ENCODE measurements at places on chromosomes 1 and 21.

- peak; percentile 33 for DNase-seq
These were observed 91.0 kb upstream of the KCNA3 start for GRCh38 chr1:110765640-110766335.

DNA sequence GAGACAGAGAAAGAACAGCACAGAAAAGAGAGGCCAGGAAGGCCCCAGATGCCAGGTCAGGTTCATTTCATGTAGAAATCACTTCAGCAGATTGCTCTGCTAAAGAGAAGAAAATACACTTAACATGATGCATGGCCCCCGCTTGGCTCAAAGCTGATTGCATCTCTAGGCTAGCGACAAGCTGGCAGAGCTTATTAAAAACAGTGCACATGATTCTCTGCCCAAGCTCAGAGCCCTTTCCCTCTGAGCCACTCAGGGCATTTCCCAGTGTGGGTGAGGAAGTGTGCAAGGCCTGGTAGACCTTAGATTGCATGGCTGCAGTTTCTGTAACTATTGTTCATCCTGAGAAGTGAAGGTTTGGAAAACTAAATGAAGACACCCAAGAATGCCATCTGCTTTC lies 3.3 kb upstream of the CAPN9 start:
- DNase-seq = no peak

DNA sequence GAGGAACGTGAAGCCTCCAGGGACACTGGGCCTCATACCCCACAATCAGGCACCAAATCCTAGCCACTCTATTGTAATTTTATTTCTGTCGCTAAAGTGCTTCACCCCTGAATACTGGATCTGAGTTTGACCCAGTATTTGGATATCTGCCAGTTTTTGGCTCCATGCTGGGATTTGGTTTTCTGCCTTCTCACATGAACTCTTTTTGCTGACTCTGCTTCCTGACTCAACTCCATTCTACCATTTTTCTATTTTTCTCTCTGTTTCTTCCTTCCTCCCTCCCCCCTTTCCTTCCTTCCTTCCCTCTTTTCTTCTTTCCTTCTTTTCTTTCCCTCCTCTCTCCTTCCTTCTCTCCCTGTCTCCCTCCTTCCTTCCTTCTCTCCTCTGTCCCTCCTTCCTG lies 151.3 kb upstream of the GJB5 start:
- DNase-seq = peak; percentile 6

GRCh38 chr1:38697387-38697786 lies 162.2 kb downstream of the RRAGC start:
- DNase-seq = no peak

GRCh38 chr1:13590486-13590885 lies 6.9 kb downstream of the PDPN start:
- no peak for DNase-seq

GRCh38 chr1:45957684-45958083 lies 154.3 kb downstream of the MAST2 start:
- DNase-seq = no peak

DNA sequence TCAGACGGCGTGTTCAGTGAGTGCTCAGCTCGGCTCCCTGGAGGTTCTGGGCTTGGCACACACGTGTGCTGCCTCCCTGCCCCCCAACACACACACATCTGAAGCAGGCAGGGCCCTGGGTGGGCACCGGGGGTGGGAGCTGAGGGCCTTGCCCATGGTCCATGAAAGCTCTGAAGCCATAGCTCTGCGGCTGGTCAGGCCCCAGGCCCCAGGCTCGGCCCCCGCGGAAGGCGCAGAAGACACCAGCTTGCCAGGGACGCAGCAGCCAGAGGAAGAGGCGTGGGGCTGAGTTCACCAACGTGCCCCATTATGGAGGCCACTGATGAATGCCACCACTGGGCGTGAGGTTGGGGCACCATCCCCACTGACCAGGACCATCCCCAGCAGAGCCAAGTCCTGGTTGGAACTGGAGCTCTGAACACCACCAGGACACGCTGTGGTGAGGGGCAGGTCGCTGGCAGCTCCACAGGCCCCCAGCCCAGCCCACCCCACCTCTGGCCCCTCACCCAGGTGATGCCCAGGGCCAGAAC lies 4.2 kb downstream of the AURKAIP1 start:
- DNase-seq = no peak

DNA sequence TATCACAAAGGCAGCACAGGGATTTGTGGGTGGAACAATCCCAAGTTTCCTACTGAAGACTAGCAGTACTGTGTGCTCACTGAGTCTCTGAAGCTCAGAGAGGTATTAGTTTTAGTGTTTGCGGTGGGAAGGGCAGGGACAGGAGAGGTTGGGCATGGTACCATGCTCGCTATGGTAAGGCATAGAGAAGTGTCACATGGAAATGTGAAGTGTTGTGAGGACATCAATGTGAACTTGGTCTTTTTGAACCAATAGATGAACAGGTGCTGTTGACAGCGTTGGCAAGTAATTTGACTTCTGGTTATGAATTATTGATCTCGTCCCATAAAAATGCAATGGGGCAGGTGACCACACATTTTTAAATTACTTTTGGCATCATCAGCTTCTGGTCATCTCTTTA lies 55.8 kb upstream of the ADAMTS1 start:
- DNase-seq = no peak

- no peak for DNase-seq
These were observed 479.9 kb upstream of the PLXNA2 start for GRCh38 chr1:208724079-208724478.

- no peak for DNase-seq
These were observed 38.7 kb downstream of the SNX7 start for GRCh38 chr1:98700228-98700627.

DNA sequence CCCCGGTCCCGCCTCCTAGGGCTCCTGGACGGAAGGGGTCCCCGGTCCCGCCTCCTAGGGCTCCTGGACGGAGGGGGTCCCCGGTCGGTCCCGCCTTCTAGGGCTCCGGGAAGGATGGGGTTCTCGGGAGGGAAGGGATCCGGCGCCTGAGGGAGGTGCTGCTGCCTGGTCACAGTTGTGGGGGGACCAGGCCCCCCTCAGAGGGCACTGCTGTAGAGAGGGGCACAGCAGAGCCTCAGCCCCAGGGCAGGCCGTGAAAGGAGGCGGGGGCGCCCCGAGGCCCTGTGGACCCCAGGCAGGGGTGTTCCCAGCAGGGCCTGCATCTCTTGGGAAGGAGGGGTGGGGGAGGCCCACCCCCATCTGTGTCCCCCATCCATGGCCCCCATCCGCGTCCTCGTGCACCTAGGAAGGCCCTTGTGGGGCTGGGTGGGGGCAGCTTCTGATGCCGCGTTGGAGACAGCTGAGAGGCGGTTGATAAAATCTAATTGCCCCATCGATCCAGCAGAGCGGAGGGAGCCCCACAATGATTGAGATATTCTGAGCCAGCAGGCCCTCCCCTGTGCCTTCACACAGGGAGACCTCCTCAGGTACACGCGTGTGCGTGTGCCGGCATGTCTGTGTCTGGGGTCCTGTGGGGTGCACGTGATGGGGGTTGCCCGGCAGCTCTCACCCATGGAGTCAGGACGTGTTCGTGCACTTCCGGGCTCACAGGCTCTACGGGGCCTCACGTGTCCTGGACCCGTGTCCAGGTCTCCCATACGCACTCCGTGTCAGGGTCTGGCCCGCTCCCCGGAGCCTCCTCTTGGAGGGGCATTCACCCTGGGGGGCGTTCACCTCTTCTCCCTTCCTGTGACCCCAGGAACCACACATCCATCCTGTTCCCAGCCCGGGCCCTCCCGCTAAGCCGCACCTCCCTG lies 12.9 kb downstream of the SAMD11 start:
- DNase-seq = no peak

DNA sequence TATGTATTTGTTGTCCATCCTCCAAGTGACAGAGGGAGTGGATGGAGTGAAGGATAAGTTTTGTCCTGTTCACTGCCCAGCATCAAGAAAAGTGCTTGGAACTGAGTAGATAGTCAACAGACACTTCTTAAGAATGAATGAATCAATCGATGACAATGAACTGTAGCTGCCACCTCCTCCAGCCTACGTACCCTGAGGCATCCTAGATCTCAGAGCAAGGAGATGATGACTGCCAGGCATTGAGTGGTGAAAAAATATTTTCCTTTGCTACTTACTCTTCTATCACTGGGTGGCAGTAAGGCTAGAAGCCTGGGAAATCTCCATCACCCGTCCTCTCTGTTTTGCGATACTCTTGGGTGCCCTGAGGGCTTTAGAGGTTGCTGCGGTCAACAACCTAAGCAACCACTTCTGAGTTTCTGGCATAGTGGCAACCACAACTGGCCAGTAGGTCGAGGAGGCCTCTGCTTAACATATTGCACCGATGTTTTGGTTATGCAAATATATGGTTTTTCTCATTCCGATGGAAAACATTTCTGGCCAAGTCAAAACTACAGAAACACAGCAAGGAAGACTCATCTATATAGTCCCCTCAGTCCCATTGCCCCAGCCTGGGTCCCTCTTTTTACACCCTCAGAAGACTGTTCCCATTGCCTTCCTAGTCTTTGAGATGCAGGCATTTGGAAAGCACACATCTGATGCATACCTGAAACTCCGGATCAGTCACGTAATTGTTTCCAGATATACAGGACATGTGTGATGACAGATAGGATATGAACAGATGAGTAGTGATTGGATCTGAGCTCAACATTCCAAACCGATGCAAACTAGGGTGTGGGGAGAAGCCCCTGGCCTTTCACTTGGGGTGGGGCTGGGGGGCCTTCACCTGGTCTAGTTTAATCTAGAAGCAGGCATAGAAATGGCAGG lies 136.8 kb downstream of the RUNX1 start:
- DNase-seq = no peak

DNA sequence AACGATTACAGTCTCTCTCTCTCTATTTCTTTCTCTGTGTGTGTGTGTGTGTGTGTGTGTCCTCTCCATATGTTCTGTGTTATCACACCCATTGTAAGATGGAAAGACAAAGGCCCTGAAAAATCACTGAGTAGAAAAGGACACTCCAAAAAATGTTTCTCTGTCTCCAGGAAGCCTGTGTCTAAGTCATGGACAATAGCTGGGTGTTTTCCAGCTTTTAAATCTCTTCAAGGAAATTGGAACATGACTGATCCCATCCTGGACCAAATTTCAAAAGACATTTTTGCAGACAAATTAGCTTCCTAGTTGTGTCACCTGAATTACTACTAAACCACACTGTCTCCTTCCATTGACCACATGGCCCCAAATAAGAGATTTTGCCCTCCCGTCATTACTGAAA lies 31.0 kb upstream of the LMX1A start:
- DNase-seq = no peak

DNA sequence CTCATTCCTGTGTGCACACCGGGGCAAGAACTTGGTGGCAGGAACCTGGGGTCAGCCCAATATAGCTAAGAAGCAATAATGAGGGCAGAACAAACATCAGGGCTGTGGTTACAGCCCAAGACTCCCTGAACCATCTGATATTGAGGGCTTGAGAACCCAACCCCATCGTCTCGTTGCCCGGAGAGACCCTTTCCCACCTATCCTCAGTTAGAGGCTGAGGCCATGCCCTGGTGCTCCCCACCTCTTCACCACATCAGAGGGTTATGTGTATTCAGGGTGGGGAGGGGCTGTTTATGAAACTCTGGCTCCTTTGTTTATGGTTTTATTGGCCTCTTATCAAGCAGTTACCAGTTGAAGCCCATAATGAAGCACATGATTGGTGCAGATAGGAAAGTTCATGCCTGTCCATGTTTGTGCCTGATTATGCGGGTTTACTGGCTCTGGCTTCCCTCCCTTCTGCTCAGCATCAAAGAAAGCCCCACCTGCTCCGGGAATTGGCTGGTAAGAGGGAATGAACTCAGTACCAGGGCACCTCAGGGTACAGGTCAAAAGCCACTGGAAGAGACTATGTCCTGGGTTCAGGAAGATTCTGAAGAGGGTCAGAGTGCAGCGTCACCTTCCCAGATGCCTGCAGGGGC lies 14.5 kb downstream of the NUAK2 start:
- DNase-seq = no peak

DNA sequence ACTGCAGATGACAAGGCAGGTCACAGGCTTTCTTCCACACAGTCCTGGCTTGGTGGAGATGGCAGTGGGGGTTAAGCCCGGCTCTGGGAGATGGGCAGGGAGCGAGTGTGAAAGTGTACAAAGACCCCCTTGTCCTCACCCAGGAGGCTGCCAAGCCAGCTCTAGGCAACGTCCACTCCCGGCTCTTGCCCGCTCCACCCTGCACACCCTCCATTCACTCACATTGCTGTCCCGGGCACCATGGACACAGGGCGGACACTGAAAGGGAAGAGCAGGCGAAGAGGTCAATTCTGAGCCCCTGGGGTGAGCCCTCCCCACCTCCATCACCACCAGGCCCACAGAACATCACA lies 8.9 kb downstream of the COL16A1 start:
- DNase-seq = no peak

DNA sequence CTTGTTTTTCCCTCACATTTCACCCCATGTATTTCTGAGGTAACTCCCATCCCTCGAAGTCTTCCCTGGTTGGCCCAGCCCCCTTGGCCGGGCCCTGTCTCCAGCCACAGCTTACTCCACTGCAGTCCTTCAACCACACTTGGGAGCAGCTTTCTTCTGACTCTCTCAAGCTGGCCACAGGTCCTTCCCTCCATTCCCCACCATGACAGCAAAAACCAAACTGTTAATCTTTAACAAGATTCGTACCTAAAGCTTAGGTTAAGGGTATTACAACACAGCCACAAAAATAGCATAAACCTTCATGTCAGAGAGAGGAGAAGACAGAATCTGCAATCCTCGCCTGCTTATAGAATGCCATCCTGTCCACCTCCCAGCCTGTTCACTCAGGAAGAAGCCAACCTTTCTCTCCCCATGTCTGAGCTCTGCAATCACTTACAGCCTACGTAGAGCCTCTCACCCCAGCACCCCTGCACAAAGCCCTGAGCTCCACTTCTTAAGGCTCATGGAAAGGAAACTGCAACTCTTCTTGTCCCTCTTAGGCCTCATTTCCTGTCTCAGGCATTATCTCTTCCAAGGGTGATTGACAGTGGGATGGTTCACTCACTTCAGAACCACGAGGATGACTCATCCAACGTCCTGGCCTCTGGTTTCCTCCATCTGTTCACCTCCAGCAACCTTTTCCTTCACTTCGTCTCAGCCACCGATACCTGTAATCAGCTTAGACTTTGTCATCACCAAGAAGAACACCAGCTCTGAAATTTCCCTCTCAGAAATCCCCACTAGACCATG lies 72.8 kb downstream of the CD2 start:
- peak; percentile 6 for DNase-seq

- DNase-seq = no peak
These were observed 1.7 kb downstream of the CEP170 start for GRCh38 chr1:243253211-243253925.

DNA sequence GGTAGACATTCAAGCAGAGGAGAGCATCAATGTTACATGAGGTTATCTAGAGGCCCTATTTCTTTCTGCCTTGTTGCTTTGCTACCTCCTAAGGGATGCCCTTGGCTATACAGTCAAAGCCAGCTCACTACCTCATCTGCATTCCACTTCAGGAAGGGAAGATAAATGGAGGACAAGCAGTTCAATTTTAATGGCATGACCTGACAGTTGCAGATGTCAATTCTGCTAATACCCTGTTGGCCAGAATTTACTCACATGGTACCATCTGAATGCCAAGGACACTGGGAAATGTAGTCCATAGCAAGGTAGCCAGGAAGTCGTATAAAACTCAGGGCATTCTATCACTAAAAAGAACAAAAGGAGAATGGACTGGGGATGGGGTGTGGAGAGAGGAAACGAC lies 31.5 kb downstream of the PALMD start:
- no peak for DNase-seq

GRCh38 chr21:27132266-27132665 lies 165.4 kb upstream of the ADAMTS5 start:
- DNase-seq = no peak

- no peak for DNase-seq
These were observed 496.6 kb downstream of the DPYD start for GRCh38 chr1:97424209-97424608.

GRCh38 chr1:1755852-1756251 lies 22.4 kb downstream of the NADK start:
- DNase-seq = no peak

GRCh38 chr1:56502700-56503245 lies 76.6 kb downstream of the PLPP3 start:
- DNase-seq = no peak

All from NCI-H2227 treated with DMSO at 0.1 percent for 48 hours (cell line).